Cortex of kidney (tissue), 1 donor: ENCODE measurements at places on chromosomes 3 and 15.

- no peak for DNase-seq
Observed at GRCh38 chr15:78266229-78266628, 1.9 kb downstream of the DNAJA4 start.

DNA sequence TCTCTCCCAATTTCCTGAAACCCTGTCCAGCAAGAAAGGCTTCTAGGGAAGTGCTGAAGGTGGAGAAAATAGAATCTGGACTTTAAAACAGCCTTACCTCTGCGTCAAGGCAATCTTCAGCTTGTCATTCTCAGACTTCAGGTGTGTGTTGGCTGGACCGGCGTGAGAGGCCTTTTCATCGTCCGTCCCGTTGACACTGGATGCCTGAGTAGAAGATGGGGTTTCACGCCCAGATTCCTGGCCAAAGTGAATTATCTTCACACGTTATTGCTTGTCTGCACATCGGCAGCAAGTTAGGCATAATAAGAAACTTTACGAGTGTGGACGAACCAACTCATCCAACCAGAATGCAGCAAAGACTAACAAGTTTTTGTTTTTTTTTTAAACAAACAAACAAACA lies 49.5 kb downstream of the WHAMM start:
- DNase-seq = no peak

GRCh38 chr3:192187485-192188051 lies 539.8 kb downstream of the FGF12 start:
- no peak for DNase-seq

- no peak for DNase-seq
Observed at GRCh38 chr15:70561885-70562284, 201.5 kb downstream of the UACA start.

DNA sequence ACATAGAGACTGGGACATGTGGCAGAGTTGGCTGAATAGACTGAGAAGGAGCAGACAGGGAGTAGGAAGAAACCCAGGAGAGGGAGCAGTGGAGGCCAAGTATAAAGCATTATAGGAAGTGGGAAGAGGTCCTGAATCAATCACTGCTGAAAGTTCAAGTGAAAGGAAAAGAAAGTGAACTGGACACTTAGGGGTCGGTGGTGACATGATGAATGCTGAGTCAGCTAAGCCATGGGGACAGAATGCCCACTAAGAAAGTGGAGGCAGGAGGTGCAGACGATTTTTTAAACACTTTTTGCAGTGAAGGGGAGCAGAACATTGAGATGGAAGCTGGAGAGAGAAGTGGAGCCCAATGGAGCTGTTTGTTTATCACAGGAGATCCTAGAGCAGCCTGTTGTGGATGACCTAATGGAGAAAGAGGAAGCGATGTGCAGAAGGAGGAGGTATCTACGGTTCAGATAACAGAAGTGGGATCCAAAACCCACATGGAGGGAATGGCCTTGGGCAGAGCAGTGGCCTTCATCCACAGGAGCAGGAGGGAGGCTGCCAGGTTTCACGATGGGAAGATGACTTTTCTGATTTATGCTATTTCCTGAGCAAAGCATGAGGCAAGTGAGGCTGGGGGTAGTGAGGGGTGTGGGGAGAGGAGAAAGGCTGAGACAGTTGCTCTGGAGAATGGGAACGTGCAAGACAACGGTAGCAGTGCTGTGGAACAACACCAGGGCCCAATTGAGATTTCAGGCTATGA lies 208.2 kb downstream of the RPLP1 start:
- DNase-seq = no peak

DNA sequence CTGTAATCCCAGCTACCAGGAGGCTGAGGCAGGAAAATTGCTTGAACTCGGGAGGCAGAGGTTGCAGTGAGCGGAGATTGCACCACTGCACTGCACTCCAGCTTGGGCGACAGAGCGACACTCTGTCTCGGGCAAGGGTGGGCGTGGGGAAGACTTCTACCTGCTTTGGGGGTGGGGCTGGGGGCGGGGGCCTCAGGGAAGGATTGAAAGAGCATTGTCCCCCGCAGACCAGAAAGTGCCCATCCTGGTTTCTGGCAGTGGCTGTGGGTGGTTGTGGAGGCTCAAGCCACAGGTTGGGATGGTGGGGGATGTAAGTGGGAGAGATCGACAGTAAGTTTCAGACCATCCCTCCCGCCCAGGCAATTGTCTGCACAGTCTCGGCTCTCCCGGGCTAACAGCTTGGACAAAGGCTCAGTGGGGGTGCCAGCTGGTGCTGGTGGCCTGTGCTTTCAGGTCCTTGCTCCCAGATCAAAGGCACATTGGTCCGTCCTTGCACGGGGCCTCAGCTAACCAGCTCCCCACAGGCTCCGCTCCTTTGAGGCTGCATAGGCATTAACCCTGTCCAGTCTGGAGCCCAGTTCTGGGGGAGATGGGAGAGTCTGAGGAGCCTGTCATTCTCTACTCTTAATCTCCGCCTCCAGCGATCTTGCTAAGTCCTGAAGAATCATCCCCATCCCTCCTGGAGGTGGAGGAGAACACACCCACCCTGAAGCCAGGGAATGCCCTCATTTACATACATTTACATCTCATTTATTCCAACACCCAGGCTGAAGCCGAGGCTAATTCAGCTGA lies 8.6 kb downstream of the SCN5A start:
- DNase-seq = no peak

GRCh38 chr3:79632842-79633241 lies 135.0 kb downstream of the ROBO1 start:
- DNase-seq = no peak

- DNase-seq = no peak
Observed at GRCh38 chr3:172859041-172859440, 108.5 kb downstream of the ECT2 start.

- DNase-seq = no peak
Observed at GRCh38 chr15:91929509-91929908, 76.0 kb downstream of the SLCO3A1 start.

DNA sequence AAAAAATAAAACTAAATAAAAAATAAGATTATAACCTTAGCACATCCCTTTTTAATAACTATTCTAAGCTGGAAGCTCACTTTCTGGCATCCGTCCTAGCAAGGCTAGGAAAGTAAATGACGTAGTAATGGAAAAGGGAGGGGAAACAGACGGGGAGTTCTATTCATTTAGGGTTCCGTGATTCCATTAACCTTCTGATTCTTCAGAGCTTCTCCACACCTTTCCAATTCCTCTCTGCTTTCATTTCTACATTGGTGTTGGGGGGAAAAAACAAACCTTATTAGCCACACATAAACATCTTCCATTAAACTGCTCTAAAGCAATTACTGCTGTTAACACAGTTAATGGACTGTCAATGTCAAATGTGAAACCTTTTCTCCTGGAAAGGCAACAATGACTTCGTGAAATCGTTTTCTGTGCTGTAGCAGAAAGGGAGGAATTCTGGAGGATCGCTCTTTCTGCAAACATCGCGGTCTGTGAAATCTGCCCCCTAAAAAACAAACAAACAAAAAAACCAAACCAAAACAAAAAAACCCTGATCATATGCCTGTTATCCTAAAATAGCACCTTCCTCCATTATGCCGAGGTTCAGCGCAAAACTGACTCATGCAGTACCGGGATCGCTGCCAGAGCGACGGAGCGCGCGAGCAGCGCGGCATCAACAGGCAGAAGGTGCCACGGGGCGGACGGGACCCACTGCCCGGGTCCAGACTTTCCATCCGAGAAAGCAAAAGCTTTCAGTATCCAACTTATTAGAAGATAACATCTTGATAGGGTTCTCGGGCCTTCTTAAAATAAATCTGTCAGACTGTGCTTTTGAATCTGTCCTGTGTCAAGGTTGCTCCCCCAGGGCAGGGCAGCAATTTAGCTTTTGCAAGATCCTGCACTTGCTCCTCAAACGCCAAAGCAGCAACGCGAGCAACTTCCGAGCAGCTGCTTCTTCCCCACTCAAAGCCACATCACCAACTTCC lies 156.2 kb downstream of the FGF12 start:
- no peak for DNase-seq

DNA sequence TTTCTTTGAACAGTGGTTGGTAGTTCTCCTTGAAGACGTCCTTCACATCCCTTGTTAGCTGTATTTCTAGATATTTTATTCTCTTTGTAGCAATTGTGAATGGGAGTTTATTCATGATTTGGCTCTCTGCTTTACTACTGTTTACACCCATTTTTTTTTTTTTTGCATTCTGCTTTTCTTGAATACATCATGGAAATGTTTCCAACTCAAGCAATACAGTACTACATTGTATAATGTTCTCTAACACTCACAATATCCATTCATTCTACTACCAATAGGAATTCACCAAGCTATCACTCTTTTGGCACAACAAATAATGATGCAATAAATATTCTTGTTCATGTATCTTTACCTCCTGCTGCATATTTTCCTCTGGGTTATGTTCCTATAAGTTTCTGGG lies 801.7 kb downstream of the NTRK3 start:
- DNase-seq = no peak

DNA sequence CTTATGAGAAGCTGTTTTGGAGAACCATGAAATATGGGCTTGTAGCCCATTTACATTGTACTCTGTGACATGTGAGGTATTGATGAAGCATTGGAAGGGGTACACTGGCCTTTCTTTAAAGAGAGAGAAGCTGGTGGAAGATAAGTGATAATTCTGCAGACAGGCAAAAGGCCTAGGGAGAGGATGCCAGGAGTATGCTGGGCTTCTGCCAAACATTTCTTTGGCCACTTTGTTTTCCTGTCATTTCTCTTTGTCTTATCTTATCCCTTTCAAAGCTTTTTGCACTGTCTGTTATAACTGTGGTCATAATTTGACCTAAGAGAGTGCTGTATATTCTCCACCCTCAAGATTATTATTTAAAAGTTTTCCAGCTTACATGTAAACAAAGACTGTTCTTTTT lies 109.6 kb upstream of the SEMA6D start:
- DNase-seq = no peak

GRCh38 chr3:150230037-150230436 lies 178.1 kb upstream of the TSC22D2 start:
- DNase-seq = no peak

DNA sequence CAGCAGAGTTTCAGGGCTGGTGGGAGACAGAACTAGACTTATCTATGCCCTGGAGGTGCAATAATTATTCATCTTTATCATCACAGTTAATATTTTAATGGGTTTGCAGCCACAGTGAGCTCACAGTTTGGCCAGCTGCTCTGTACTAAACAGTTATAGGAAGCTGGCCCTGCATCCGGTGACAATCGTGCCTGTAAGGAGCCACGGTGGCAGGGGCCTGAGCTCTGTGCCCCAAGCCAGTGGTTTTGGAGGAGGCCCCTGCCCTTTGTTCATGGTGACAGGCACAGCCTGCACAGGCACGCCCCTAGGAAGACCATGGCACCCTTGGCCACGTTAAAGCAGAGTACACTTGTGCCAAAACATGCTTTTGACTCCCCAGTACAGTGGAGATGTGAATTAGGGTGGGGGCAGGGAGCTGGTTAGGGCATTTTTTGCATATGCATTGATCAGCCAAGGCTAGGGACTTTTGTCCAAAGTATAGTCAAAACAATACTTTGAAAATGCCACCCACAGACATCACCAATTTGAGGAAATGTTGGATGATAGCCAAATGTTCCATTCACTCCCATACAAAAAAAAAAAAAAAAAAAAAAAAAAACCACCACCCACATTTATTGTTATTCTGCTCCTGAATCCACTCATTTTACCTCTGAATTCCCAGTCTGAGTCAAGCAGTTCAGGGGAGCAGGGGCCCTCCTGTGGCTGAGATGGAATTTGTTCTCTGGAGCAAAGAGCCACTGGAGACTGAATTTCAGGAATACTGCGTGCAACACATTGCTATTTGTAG lies 3.4 kb upstream of the RFTN1 start:
- no peak for DNase-seq

- no peak for DNase-seq
Observed at GRCh38 chr3:126743781-126744180, 39.7 kb downstream of the CHCHD6 start.

- DNase-seq = no peak
Observed at GRCh38 chr3:17420668-17421067, 321.8 kb downstream of the TBC1D5 start.

DNA sequence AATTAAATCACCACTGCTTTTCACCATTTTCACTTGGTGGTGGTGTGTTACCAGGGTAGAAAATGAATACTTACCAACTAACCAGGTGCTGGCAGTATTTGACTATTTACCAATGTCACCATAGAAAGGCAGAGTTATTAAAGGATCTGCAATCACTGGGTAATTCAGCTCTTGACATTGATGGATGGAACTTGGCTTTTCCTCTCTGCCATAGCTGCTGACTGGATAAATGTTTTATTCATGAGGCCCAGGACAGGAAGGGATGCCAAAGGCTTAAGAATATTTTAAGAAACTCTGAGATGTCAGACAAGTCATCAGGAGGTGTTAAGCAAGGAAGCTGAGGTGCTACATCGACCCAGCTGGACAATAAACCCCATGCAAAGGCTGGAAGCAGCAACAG lies 495.5 kb upstream of the CFAP20DC start:
- DNase-seq = no peak

DNA sequence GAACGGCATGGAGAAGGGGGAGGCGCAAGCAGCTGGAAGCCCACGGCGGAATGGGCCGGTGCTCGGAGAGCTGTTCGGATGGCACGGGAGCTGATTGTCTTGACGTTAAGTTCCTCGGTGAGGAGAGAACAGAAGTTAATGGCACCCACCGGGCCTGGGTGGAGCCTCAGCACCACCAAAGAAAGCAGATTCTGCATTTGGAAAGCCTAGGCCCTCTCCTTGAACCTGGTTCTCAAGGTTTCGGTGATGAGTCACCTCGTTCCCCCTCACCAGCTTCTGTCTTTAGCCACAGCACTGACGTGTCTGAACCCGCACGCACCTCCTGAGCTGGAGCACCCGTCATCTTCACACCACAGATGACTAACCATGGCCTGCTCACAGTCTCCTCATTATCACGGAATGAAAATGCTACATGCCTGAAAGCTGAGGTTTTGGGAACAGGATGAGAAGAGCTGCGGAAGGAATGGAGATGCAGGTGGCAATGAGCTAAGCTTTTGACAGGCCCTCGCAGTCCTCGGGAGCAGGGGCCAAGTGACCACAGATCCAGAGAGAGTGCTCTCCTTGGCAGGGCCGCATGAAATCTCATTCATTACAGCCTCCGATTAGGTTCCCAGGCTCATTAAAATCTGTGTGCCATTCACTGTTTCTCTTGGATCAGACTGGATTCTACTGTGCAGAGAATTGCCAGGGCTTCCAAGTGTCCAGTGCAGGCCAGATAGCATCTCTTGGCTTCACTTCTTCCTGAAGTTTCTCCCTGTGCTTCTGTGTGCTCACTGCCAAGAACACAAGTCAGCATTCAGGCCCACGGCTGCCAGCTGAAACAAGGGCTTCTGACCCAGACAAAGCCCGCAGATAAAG lies 96.3 kb upstream of the DLG1 start:
- DNase-seq = no peak

- DNase-seq = no peak
Observed at GRCh38 chr15:83653288-83653638, 660 bp upstream of the ADAMTSL3 start.

DNA sequence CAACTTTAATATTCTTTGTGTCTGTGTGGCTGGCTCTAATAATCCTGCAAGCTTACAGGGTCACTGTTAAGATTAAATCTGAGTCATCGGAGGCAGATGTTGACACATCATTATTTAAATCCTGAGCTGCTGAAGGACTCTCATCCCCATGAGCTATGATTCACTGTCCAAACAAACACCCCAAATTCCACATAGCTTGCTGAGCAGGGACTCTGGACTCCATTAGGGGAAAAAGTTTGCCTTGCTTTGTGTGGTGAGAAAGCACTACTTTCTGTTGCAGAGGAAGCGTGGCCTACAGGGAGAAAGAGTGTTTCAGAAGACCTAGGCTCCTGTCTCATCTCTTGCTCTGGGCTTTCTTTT lies 213.7 kb downstream of the PDCD6IP start:
- no peak for DNase-seq
